GM13976 (cell line): ENCODE measurements at places on chromosomes 1 and 21.

DNA sequence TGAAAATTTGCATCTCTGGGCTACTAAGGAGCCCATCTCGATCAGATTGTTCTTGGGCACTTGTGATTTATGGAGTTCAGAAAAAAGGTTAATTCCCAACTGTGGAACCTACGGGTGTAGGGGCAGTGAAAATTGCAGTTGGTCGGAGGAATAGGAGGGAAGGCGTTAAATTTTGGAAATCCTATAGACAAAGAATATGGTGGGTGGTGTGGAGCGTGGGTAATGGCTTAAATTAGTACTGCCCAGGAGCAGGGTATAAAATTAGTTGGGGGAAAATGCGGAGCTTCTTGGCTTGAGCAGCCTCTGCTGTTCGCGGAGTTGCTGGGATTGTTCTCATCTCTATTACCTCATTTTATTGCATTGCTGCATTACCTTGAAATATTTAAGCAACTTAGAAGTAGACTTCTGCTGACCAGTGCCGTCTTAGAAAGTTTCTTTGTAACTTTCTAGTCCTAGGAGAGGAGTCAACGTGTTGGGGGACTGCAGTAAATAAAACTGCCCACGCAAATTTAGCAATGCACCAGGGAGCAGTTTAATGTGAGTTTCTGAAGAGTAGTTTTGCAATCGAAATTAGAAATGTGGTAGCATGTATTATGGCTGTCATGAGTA is 514 bp downstream of the S1PR1 start:
- DNase-seq: peak; percentile 44

DNA sequence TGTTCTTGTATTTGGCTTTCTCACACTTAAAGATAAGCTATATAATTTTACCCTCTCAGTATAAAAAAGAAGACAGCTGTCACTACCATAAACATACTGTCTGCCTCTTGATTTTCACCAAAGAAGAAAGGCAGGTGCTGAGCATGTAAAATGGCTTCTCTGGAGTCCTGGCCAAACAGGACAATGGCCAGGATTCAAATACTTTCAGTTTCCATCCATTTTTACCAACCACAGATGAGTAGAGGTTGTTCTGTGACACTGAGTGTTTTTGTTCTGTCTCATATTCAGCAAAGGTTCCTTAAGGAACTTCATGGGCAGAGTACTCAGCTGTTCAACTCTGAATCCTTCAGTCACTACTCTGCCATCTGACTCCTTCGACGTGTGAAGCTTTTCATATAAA is 29.4 kb upstream of the RAB3GAP2 start:
- no peak for DNase-seq

DNA sequence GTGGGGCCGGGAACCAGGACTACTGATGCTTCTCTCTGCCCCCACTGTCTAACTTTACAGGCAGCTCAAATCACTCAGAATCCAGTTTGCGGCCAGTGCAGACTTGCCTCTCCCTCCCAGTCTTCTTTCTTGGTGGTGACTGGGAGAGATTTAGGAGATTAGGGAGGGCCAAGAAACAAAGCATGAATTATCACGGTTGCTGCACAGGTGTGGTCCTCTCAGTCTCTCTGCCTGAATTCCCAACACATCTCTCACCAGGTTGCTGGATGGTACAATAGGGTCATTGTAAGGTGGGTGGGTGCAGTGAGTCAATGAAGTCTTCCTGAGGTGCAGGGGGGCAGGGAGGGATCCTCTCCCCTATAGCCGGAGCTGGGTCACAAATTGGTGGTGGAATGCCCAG is 12.6 kb downstream of the S100A11 start:
- no peak for DNase-seq

- DNase-seq: peak; percentile 80
Measured at GRCh38 chr1:16013220-16013907, 4.5 kb downstream of the HSPB7 start.

DNA sequence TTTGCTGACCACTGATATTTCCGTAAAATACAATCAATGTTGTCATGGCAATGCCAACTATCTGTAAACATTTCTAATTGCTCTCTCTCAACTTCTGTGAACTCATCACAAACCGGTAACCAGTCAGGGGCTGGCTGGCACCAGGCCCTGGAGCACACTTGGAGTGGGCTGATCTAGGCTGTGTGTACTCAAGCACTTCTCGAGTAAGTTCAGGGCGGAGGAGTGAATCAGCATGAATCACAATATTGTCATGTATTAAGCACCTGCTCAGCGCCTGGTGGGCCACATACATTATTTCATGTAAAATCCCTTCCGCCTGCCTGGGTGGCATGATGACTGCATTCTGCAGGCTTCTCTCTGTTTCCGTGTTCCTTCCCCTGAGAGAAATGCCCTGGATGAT is 212.4 kb downstream of the FOXD2 start:
- no peak for DNase-seq

- DNase-seq: peak; percentile 53
Measured at GRCh38 chr1:174968750-174969244, 30.9 kb upstream of the CACYBP start.

DNA sequence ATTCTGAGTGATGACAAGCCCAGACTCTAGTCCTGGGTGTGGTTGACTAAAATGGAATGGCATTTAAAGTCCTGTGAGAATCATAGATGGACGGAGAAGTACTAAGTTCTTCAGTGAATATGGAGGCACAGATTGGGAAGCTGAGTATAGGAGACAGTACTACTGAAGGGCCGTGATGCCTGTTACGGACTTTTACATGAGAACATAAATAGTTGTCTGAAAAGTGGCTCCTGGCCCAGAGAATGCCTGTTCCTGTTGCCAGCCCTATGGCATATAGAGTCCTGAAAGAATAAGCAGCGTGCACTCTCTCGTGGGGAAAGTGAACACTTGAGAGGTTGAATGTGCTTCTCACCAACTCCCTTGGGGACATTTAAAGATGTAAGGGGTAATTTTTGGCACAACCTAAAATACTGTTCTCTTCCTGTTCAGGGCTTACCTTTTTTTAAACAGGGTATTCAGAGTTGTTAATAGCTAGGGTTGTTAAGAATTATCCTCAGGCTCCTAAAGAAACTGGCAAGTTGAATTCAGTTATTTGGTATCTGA is 20.4 kb downstream of the CCT8 start:
- no peak for DNase-seq

- peak; percentile 8 for DNase-seq
Measured at GRCh38 chr1:90726986-90727480, 9.9 kb upstream of the BARHL2 start.

DNA sequence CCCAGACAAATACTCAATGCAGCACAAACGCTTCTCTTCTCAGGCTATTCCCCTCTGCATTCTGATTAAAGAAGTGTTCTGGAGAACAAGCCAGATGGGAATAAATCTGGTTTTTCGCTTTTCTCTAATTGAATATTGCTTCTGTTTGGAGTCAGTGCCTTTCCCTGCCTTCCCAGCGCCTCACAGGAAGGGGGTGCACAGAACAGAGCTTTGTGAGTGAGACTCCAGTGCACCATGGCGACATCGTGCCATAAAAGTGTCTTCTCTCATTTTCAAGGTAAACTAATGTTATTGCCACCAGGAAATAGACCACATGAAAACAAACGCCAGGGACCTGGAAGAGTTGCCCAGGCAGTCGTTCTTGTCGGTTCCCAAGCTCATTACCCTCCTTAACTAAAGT is 43.6 kb upstream of the SLC45A1 start:
- DNase-seq: no peak

GRCh38 chr1:160621633-160622413 is 25.0 kb downstream of the SLAMF1 start:
- DNase-seq: no peak

- DNase-seq: no peak
Measured at GRCh38 chr1:160883581-160884513, 1.1 kb downstream of the ITLN1 start.

DNA sequence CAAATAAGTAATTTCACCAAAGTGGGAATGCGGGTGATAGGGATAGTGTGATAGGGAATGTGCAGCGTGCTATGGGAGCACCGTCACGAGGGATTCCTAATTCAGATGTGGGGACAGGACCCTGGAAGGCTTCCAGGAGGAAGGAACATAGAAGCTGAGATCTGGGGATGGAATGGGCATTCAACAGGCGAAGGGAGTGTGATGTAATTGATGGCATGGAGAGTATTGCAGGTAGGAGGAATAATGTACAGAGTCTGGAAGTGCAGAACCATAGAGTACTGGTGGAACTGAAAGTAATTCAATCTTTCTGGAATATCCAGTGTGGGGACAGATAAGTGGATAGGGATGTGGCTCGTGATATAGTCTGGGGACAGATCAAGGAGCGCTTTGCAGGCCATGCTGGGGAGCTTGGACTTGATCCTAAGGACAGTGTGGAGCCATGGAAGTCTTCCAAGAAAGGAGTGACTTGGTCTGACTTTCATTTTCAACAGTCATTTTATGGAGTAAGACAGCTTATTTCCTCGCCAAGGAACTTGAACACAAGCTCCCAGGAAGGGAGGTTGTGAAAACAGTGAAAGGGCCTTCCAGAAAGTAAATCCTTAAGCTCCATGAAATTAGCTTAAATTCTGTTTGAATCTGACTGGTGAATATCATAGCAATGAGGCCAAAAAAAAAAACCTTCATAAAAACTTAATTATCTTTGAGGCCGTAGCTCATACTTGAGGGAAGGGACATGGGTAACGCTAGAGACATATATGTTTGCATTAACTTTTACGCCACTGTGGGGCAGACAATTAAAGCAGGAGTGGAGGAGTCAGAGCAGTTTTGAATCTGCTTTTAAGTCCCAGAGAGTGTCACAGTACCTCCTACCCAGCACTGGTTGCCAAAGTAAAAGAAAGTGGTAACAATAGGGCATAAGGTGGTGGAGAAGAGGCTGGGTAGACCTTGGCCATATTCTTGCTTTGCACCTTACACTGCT is 55.8 kb downstream of the ROR1 start:
- DNase-seq: no peak

GRCh38 chr1:118927427-118928187 is 60.5 kb downstream of the TBX15 start:
- no peak for DNase-seq

- DNase-seq: no peak
Measured at GRCh38 chr1:199292896-199293295, 654.1 kb downstream of the PTPRC start.

DNA sequence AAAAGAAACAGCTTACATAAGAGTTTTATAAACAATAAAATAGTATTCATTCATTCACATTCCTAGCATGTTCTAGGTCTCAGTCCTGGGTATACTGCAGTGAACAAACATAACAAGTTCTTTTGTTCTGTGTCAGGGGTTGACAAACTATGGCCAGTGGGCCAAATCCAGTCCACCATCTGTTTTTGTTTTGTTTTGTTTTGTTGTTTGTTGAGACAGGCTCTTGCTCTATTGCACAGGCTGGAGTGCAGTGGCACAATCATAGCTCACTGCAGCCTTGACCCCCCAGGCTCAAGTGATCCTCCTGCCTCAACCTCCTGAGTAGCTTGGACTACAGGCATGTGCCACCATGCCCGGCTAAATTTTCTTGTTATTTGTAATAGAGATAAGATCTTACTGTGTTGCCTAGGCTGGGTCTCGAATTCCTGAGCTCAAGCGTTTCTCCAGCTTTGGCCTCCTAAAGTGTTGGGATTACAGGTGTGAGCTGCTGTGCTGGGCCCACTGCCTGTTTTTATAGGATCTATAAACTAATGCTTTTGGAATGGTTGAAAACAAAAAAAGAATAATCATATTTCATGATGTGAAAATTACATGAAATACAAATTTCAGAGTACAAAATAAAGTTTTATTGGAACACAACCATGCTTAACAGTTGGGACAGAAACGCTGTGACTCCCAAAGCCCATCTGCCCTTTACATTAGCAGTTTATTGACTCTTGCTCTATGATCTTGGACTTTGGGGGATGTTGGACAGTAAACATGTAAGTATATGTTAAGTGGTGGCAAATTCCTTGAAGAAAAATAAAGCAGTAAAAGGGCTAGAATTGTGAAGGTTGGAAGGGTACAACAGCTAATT is 17.9 kb downstream of the CAPZA1 start:
- no peak for DNase-seq
